ENCODE measurements at places on chromosomes 2 and 18.

DNA sequence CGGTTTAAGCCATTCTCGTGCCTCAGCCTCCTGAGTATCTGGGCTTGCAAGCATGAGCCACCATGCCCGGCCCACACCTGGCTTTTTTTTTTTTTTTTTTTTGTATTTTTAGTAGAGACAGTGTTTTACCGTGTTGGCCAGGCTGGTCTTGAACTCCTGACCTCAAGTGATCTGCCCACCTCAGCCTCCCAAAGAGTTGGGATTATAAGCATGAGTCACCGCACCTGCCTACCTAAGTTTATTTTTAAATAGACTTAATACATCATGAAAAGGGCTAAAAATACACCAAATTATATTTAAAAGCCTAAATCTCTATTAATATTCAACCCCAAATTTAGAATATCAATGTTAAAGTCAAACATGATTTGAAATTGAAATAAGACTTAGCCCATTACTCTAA lies 250.8 kb upstream of the MC4R start:
- no peak for DNase-seq

DNA sequence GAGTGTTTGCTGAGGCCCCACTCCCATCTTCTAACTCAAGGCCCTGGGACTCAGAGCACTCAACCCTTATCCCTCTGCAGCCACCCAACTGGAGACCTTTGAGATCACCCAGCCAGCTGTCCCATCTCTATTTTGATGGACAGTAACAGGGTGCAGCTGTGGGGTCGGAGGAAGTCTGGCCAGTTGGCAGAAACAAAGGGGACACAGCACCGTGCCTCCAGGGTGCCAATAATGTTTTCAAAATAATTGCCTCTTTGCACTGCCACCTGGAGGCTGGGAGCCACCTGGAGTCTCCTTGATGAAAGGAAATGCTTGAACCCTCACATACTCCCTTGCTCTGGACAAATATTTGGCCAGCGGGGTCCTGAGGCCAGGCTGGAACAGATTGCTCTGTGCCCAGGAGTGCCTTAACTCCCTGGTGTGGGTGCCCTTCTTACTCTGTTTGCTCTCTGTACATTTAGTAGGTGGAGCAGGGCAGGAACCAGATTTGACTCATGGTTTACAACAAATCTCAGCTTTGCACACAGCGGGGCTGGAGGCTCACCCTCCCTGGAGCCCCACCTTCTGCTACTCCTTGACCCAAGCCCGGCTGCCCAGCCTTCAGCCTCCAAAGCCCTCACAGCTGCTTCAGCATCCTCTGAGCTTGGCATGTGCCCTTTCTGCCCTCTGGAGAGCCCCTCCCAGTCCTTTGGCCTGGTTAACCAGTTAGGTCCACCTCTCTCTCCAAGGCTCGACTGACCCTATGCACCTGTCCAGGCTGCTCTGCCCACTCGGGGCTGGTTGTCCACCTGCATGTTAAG lies 17.2 kb downstream of the MAL start:
- no peak for DNase-seq

DNA sequence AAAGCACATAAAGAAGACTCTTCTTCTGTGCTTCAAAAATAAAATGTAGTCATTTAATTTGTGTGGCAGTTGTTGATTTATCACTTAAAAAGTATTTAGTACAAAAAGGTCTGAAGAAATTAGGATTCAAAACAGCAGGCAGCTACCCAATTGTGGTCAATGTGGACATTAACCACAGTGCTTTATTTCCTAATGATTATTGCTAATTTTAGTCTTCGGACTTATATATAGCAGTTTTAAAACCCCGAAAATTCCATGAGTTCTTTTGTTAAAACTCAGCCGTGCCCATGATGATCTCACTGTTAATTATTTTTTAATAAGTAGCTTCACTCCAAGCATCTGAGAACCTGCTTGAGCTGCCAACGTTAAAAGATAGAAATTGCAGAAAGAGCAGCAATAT lies 594.3 kb downstream of the STK39 start:
- DNase-seq = no peak

DNA sequence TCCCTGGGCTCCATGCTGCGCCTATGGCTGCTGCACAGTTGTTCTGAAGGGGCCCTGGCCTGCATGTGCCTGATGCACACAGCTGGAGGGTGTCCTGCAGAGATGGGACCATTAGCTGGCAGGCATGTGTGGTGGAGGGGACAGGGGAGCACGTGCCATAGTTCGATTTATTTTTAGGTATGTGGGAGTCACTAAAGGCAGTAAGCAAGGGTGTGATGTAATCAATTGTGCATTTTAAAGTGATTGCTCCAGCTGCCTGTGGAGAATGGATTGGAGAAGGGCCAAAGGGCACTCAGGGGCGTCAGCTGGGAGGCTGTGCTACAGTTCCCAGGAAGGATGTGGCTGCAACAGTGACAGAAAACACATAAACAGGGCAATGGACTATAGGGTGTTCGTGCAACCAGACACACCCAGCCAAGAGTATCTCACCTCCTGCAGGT lies 205.1 kb downstream of the ARL4C start:
- DNase-seq = no peak

DNA sequence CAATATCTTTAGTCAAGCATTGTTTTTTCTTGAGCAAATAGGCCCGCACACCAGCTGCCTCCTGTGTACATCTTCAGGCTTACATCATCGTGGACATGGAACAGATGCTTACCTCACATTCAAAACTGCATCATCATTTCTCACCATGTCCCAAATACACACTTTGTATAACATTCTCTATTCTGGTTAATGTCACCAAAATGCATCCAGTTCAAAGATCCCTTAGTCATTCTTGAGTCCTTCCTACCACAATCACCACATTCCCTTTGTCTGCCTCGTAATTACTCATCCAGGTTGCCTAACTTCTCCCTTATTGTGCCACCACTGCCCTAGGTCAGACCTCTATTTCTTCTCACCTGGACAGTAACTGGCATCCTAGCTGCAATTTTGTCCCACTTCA lies 373.7 kb upstream of the GALNT5 start:
- DNase-seq = no peak

DNA sequence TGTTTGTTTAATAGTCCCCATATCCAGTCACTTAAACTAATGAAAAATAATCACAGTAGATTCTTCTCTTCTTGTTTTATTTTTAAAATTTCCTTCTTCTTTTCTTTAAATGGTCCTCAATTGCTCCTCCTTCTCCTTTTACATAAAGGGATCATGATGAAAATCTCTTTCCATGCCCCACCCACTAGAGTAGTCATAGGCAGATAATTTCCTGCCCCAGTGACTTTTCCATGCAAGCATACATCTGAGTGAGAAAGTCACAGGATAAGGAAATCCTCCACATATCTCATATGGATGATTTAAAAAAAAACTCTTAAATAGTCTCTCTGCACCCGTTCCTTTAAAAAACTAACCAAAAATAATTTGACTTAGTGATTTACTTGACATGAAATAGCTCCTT lies 552.3 kb upstream of the SETBP1 start:
- DNase-seq = no peak

GRCh38 chr2:207475546-207475945 lies 54.2 kb upstream of the CREB1 start:
- DNase-seq = no peak
